ENCODE measurements at places on chromosomes 7 and 10. TPM values are rescaled to one million over a fixed set of nuclear protein-coding genes. Genes with fewer than 3 reads are reported as not detected.

DNA sequence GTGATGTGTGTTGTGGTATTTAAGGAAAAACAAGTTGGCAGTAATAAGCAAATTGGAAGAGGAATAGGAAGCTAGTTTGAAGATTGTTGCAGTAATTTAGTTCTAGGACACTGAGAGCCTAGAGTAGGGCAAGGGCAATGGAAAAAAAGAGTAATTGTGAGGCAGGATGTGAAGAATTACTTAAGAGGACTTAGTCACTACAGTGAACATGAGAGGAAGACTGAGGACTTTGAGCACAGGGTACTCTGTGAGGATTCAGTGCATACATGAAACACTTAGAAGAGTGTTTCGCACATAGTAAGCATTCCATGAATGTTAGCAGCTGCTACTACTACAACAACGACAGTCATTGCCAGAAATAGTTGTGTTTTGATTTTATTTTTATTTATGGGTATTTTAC, 30.9 kb upstream of the DKK1 start:
- no peaks in the 10 kb centered on the region for H3K4me1 ChIP-seq
- no peak for DNase-seq
- H3K27me3 ChIP-seq: no peaks in the 10 kb centered on the region

DNA sequence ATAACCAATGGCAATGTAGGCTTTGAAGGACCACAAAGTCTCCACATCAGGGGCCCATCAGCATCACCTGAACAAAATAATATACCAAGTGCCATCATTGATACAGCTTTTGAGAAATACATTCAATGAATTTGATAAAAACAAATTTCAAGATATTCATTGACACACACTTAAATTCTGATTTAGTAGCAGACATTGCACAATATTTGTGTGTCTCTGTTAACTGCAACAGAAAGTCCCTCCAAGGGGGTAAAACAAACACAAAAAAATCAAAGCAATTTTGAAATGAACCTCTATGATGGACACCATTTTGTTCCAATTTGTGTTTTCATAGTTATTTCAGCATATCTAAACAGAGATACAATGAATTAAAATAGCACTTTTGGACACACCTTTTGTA, 86.8 kb upstream of the RSU1 start:
- peaks cover 20% of the 10 kb centered on the region for H3K4me1 ChIP-seq
- no peak overlapping the region for H3K4me3 ChIP-seq
- no peaks in the 10 kb centered on the region for H3K36me3 ChIP-seq

DNA sequence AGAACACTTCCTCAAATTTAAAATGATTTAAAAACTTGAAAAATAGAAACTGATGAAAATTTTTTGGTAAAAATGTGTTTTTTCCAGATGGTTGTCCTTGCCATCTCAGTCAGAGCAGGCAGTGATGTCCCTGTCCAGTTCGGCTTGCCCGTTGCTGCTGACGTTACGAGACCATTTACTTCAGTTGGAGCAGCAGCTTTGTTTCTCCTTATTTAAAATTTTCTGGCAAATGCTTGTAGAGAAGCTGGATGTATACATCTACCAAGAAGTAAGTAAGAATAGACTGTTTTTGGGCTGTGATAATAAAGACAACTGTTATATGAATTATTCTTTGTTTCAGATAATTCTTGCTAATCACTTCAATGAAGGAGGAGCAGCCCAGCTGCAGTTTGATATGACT, 16.1 kb downstream of the EFCAB10 start:
- H3K4me1 ChIP-seq: peaks cover 1% of the 10 kb centered on the region
- H3K27me3 ChIP-seq: no peaks in the 10 kb centered on the region
- DNase-seq: no peak
- H3K4me3 ChIP-seq: no peak overlapping the region

- no peak overlapping the region for H3K27ac ChIP-seq
- H3K27me3 ChIP-seq: no peaks in the 10 kb centered on the region
- H3K4me3 ChIP-seq: no peak overlapping the region
- no peak for DNase-seq
- peaks cover 54% of the 10 kb centered on the region for H3K36me3 ChIP-seq
Measured at GRCh38 chr7:66952343-66953043, 31.5 kb downstream of the TMEM248 start.

The IDI2 gene
- total RNA-seq: not detected

GRCh38 chr7:87912121-87912520, 21.9 kb upstream of the ADAM22 start:
- peaks cover 9% of the 10 kb centered on the region for H3K27me3 ChIP-seq
- no peak for DNase-seq
- H3K27ac ChIP-seq: no peak overlapping the region
- peaks cover 16% of the 10 kb centered on the region for H3K36me3 ChIP-seq
- no peaks in the 10 kb centered on the region for H3K4me1 ChIP-seq

DNA sequence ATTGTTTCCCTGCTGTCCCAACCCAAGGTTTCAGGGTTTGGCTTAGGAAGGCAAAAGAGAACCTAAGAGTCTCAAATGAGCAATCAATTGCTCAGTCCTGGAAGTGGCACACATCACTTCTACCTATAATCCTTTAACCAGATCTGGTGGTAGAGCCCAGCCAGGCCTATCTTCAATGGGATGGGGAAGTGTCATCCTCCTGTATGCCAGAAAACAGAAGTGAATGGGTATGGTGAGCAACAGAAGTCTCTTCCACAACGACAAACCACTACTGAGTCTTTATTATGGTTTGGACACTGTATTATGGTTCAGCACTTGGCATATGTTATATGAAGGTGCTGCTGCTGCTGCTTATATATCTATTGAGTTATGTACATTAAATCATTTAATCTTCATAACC, 3.0 kb upstream of the AKR1B1 start:
- H3K27ac ChIP-seq: no peak overlapping the region
- peaks cover 11% of the 10 kb centered on the region for H3K36me3 ChIP-seq
- H3K4me1 ChIP-seq: peaks cover 27% of the 10 kb centered on the region
- DNase-seq: no peak
- H3K4me3 ChIP-seq: no peak overlapping the region
- H3K27me3 ChIP-seq: peaks cover 3% of the 10 kb centered on the region

The SLC18A3 gene
- total RNA-seq: not detected

The METTL27 gene
- total RNA-seq: not detected

The UCN3 gene
- total RNA-seq: not detected

DNA sequence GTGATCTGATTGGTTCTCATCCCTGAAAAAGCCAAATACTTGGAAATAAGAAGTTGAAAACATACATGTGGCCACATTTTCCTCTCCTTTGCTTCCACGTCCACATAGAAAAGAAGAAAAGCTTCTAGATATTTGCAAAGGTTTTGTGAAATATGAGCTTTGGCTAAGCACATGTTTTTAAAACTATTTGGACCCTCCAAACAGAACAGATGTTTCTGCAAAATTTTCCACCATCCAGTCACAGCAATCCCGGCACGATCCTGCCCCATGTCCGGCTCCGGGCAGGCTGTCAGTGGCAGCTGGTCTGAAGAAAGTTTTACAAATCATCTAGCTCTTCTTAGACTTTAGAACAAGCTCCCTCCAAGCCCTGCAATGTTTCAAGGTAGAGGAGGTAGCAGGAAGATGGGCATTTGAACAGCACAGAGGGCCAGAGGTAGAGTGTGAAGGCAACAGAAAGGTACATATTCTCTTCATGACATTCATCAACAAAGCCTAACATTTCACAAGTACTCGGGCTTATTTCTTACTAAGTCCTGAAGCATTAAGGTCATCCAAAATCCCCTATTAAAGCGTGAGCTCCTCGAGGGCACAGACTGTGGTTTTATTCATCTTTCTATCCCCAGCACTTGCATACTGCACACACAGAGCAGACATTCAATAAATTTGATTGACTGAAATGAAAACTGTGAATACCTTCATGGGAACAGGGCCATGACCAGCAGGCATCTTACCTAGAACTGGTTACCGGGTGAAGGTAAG, 110.1 kb downstream of the JAZF1 start:
- H3K4me3 ChIP-seq: no peak overlapping the region
- H3K4me1 ChIP-seq: no peaks in the 10 kb centered on the region
- no peak for DNase-seq
- H3K27me3 ChIP-seq: peaks cover 7% of the 10 kb centered on the region

DNA sequence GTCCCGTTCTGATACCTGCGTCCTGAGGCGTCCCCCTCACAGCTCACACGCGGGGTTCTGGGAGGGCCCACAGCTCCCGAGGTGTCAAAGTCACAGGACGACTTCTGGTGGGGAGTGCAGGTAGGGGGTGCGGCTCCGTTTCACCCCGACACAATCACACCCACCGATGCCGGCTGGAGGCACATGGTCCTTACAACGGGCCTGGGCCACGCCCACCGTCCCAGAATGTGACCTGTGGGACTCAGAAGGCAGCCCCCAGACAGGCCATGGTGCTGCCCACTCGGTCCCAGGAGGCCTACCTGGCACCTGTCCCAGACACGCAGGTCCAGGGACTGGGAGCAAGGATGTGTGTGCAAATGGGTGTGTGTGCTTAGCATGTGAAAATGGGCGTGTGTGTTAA, 86.0 kb downstream of the UNCX start:
- H3K27me3 ChIP-seq: peaks cover 3% of the 10 kb centered on the region
- no peak for DNase-seq
- H3K4me3 ChIP-seq: no peak overlapping the region
- H3K27ac ChIP-seq: no peak overlapping the region
- no peaks in the 10 kb centered on the region for H3K36me3 ChIP-seq
- no peaks in the 10 kb centered on the region for H3K4me1 ChIP-seq

- no peak overlapping the region for H3K4me3 ChIP-seq
- H3K36me3 ChIP-seq: no peaks in the 10 kb centered on the region
- no peak for DNase-seq
Measured at GRCh38 chr7:128788446-128789412, 3.0 kb upstream of the CCDC136 start.

DNA sequence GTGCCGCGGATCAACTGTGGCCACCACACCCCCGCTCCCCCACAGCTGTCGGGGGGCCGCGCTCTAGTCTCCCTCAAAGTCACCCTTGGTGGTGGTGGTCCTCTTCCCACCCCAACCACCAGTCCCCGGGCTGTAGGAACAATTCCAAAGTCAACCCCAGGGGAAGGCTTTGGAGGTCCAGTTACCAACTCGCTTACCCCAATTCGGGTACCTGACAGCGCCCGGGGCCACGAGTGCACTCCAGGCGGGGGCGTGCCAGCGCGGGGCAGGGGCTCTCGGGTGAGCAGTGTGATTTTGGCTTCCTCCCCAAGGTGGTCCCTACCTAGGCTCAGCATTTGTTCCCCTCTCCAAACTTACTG, 584 bp upstream of the ZMIZ1 start:
- peak; percentile 36 for DNase-seq
- peaks cover 49% of the 10 kb centered on the region for H3K4me1 ChIP-seq
- no peak overlapping the region for H3K27ac ChIP-seq

The MUC3A gene
- total RNA-seq: not detected

GRCh38 chr10:70762441-70763175, 22.6 kb downstream of the TBATA start:
- peak overlapping the region; percentile 3 for H3K27ac ChIP-seq
- no peaks in the 10 kb centered on the region for H3K36me3 ChIP-seq
- no peak for DNase-seq
- H3K4me1 ChIP-seq: peaks cover 17% of the 10 kb centered on the region

- no peak for DNase-seq
- no peak overlapping the region for H3K4me3 ChIP-seq
- no peak overlapping the region for H3K27ac ChIP-seq
- H3K4me1 ChIP-seq: peaks cover 25% of the 10 kb centered on the region
- no peaks in the 10 kb centered on the region for H3K36me3 ChIP-seq
- H3K27me3 ChIP-seq: no peaks in the 10 kb centered on the region
Measured at GRCh38 chr10:97406064-97406463, 4.9 kb upstream of the RRP12 start.
